Mucosa of gallbladder (tissue), 1 donor: ENCODE measurements at places on chromosomes 12 and 14.

DNA sequence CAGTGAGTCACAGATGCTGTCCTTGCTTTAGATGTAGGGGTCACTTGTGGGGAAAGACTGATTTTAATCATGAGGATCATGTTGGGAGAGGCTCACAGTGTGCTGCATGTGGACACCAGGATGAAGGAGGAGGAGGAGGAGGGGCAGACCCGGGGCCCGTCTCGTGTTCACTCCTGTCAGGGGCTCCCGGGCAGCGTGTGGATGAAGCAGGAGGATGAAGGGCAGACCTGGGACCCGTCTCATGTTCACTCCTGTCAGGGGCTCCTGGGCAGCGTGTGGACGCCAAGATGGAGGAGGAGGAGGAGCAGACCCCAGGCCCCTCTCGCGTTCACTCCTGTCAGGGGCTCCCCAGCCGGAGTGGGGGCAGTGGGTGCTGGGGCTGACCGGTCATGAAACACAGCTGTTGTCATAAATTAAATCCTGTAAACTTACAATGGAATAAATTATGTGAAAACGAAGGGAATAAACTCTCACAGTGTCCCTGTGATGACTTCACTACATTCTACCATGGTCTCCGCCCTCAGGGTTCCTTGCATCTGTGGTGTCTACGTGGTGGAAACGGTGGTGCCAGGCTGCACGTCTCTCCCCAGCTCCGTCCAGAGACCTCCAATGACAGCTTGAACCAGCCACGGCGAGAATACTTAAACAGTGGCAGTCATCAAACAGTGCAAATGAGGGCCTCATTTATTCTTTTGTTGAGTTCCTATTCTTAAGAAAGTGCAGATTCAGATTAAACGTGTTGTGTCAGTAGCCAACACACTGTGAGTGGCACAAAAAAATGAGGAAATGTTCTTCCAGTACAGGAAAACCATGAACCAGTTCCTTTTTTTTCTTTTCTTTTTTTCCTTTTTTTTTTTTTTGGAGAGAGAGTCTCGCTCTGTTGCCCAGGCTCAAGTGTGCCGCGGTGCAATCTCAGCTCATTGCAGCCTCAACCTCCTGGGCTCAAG is 37.7 kb upstream of the SFSWAP start:
- DNase-seq = no peak

- DNase-seq = peak; percentile 77
These were observed 26.5 kb upstream of the TAMALIN start for GRCh38 chr12:51980051-51980808.

GRCh38 chr14:22485178-22485577 is 103.8 kb downstream of the DAD1 start:
- no peak for DNase-seq

DNA sequence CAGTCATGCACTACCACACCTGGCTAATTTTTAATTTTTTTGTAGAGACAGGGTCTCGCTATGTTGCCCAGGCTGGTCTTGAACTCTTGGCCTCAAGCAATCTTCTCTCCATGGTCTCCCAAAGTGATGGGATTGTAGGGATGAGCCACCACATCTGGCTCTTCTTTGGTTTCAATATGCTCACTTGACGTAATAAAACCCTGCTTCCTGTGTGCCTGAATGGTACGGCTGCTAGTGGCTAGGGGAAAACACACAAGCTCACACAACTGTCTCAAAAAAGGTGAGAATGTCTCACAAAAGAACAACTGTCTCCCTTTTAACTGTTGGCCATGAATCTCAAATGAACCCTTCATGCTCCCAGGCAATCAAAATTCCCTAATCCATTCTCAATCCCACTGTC is 15.0 kb downstream of the C1S start:
- no peak for DNase-seq

GRCh38 chr14:105450864-105451720 is 23.5 kb upstream of the CRIP2 start:
- no peak for DNase-seq

GRCh38 chr14:100780246-100780645 is 45.7 kb upstream of the MEG3 start:
- DNase-seq = no peak

DNA sequence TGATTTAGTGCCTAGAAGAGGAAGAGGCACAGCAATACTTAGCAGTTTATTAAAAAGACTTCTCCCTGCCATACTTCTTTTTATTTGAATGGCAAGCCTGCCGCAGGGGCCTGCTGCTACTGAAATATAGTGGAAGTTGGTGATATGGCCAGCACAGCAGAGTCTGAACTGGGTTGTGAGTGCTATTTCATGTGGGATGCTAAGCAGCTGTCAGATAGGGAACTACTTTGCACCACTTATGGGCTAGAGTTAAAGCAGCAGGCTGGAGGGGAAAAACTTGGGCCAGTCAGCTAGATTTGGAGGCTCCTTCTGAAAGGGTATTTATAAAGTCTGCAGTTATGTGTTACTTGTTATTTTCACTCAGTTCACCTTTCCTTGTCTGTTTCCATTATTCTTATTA is 299.0 kb upstream of the E2F7 start:
- DNase-seq = no peak

DNA sequence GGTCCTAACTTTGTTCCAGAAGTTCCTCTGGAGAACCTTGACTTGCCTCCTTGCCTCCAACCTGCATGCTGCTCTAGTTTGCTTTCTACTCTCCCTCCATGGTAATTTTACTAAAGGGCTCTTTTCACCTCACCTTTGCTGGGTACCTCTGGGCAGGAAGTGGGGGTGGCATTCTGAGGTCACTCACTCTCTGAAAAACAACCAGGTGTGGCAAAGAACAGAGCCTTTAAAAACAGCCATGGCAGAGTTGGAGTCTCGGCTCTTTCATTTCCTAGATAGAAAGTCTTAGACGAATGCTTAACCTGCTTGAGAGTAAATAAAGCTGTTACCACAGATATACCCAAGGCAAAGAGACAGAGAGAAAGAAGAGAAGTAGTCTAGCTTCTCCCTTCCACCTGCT is 827.9 kb downstream of the BCL11B start:
- no peak for DNase-seq

DNA sequence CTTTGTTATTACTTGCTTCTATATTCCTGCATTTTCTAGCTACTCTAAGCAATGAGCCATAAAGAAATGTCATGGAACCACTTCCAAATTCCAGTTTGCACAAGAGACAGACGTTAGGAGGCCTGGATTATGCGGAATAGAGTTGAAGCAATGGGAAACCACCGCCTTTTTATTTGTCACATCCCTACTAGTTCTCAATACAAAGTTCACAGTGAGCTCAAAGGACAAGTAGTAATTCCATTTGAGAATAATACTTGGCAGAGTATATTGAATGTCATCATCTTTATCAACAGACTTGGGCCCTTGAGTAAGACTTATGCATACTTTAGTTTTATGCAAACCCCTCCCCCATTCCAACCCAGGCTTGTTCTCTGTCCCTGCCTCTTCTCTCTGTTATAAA is 3.7 kb upstream of the SLC15A5 start:
- no peak for DNase-seq

DNA sequence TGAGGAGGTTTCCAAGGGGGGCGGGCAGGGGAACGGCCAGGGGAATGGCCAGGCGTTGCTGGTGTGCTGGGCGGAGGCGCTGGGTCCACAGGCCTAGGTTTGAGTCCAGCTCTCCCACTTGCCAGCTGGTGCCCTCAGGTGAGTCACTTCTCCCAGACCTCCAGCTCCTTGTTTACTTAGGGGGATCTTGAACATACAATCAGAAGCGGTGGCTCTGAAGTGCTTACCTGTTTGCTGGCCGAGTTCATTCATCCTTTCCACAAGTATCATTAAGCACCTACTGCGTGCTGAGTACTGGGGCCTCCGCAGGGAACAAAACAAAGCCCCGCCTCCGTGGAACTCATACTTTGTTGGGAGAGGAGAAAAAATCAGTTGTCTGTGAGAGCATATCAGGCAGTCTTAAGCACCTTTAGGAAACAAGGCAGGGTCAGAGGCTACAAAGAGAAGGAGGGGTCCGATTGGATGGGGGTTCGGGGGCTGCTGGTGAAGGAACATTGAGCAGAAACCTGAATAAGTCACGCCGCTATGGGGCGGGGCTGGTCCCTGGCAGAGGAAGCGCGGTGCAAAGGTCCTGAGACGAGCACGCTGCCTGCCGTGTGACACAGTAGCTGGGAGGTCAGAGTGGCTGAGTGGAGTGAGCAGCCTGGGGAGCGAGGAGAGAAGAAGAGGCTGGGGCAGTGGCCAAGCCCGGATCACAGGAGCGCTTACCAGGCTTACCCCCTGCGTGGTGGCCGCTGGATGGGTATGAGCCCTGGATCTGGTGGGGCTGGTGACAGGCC is 15.1 kb downstream of the MVK start:
- peak; percentile 68 for DNase-seq

DNA sequence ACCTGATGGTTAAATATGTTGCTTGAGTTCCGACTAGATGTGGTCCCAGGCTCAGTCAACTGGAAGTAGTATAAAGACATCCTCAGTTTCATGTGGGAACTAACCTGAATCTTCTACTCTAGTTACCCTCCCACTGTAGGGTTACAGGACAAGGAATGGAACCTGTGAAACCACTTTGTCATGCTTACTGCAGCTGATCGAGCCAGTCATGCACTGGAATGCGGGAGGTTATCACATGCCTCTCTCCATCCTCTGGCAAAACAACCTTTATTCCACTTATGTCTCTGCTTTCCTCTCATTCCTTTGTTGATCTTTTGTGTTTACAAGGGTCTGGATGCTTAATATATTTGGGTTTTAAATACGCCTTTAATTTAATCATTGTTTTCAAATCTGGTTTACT is 111.9 kb upstream of the DDHD1 start:
- DNase-seq = no peak

DNA sequence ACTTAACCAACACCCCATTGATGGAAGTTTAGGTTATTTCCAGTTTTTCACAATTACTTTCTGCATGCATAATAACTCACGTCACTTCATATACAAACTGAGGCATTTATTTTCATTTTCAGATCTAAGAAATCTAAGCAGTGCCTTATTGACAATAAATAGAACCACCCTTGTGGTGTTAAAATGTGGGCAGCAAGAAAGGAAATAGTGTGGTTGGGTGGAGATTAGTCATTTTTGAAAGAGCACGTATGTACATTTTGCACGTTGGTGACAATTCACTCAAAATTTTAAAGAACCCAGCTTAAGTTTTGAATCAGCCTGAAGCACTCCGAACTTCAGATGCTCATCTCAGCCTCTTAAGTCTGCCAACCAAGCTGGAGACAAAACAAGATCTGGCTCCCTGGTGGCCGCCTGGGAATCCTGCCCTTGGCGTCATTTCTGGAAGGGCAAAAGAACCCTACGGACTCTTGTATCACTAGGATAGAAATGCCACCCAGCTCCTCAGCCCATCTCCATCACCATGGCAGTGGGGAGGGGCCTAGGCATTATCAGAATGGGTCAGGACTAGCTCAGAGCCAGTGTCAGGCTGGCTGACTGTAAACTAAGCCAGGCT is 89.5 kb upstream of the BCL2L14 start:
- DNase-seq = no peak

DNA sequence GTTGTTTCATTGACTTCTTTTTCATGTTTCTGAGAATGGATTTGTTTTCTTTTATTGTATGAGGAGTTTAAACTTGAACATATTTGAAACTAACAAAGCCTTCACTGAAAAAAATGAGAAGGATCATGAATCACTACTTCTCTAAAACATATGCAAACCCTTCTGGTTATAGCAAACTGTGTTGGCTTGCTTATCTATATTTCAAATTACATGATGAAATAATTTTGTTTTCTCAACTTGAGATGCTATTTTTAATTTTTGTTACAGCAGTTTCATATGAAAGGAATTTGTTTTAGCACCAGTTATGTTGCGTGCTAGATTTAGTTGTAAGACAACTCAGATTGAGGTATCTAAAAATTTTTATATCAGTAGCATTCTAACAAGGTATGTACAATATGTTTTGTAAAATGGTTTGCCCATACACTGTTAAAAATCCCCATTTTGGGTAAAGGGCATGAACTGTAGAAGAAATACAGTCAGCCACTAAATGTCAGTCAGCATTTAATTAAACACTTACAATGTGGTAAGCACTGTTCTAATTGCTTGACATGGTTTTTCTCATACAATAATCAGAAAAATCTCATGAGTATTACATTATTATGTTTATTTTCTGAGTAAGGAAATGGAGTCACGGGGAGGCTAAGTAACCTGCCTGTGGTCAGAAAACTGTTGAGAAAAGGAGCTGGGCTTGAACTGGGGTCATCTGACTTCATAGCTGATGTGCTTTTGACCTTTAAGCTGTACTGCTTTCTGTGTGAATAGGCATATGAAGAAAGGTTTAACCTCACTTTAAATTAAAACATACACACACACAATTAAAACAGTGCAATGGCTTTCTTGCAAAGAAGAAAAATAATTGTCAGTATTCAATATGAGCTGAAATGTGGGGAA is 105.7 kb downstream of the PLEKHA5 start:
- DNase-seq = no peak

- DNase-seq = no peak
These were observed 113.8 kb upstream of the FOXG1 start for GRCh38 chr14:28652782-28653181.

GRCh38 chr14:103296007-103296406 is 38.0 kb upstream of the EIF5 start:
- no peak for DNase-seq

DNA sequence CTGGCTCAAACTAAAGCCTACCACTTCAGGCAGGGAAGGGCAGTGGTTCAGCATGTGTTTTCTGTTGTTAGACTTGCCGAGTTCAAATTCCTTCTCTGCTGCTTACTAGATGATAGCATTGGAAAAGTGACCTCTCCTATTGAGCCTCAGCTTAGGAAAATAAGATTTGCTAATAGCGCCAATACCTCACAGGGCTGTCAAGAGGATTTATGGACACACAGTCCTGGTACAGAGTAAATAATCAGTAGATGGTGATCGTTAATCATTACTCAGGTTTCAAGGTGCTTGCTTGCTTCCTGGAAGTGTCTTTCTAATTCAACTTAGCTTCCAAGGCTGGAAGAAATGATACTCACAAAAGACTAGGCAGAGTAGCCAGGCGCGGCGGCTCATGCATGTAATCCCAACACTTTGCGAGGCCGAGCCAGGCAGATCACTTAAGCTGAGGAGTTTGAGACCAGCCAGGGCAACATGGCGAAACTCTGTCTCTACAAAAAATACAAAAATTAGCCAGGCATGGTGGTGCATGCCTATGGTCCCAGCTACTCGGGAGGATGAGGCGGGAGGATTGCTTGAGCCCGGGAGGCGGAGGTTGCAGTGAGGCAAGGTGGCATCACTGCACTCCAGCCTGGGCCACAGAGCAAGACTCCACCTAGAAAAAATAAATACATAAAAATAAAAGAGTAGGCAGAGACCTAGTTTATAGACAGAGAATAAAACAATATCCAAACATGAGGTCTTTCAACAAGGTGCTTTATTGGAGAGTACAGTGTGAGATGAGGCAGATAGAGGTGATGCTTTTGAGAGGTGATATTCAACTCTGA is 6.0 kb downstream of the PLA2G1B start:
- DNase-seq = peak; percentile 59

GRCh38 chr12:53287741-53288216 is 7.6 kb upstream of the PFDN5 start:
- peak; percentile 71 for DNase-seq
